ENCODE measurements at places on chromosomes 7 and 10. TPM values are rescaled to one million over a fixed set of nuclear protein-coding genes. Genes with fewer than 3 reads are reported as not detected.

Gene ADAM22
- 1.3 TPM for total RNA-seq

Gene ASAH2B
- 6.5 TPM for total RNA-seq

Gene ST8SIA6
- total RNA-seq = not detected

Gene NKX1-2
- not detected for total RNA-seq

Gene GHRHR
- total RNA-seq = not detected

DNA sequence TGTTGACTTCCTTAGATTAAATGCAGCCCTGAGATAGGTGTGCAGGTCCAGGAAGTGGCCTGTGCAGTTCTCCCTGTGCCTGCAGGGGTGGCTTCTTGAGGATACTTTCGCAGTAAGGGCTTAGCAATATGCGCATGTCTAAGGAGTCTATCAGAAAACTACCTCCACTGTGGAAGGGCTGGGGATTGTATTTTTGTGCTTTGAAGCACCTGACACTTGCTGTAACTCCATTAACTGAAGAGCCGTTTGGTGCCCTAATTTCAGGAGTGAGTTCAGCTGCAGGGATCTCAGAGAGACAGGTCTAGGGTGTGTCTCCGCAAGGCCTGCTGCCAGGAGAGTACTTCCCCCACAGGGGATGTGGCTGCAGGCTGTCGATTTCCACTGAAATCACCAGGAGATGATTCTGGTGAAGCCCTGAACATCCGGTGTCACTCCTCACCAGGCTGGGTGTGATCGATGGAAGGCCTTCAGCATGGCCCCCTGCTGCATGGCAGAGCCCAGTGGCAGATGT lies 35.5 kb downstream of the IKZF1 start:
- DNase-seq = no peak

GRCh38 chr10:91682912-91683311 lies 50.0 kb upstream of the PPP1R3C start:
- DNase-seq = no peak

DNA sequence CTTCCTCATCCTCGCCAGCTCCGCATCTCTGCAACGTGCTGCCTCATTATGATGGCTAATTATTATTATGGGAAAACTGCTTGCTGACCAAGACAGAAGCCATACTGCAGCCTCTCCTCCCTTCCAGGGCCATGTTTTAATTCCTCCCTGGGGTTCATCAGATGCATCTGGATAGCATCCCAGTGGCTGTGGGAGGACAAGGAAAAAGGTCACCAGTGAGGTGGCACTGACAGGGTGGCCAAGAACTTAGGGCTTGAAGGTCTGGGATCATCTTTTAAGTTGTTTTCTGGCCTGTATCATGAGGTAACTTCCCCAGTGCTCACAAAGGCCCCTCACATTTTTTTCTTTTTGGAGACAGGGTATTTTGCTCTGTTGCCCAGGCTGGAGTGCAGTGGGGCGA lies 39.6 kb downstream of the KCNH2 start:
- DNase-seq = no peak

DNA sequence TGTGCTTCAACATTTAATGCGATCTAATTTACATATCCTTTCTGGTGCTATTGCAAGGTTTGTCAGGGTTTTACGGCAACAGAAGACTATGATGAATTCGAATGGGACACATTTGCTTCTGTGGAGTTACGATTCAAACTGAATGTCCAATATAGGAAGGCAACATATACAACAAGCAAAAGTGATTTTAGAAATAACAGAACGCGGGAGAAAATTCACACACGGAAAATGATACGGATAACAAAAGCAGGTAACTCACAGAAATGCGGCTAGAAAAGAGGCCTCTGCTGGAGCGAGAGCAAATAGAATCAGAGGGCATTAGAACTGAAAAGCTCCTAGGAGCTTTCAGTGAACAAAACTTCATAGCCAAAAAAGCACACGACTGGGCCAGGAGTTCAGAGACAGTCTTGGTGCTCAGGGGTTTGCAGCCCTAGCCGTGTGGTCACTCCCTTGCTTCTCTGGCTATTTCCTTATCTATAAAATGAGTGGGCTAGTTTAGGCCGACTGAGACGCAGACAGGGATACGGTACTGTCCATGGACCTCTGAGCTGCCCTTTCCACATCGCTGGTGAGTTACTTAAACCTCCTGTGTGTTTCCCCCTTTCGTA lies 557 bp upstream of the TAX1BP1 start:
- DNase-seq = peak; percentile 84

- no peak for DNase-seq
Measured at GRCh38 chr10:5481121-5481520, 18.2 kb downstream of the CALML5 start.

GRCh38 chr7:24411226-24411625 lies 127.2 kb downstream of the NPY start:
- no peak for DNase-seq

- DNase-seq = no peak
Measured at GRCh38 chr7:47636433-47637175, 54.7 kb upstream of the TNS3 start.

GRCh38 chr10:79928028-79928583 lies 20.8 kb downstream of the SFTPD start:
- no peak for DNase-seq

GRCh38 chr7:271266-272107 lies 18.5 kb upstream of the FOXL3 start:
- no peak for DNase-seq

All from fibroblast of villous mesenchyme (primary cell).